Hematopoietic multipotent progenitor cell treated with erythropoietin and hydrocortisone succinate and interleukin-3 and kit ligand, for 4 days (in vitro differentiated cells): ENCODE measurements at places on chromosomes 16 and 17.

- peak; percentile 54 for DNase-seq
These were observed 565 bp downstream of the DDX52 start for GRCh38 chr17:37642681-37643080.

GRCh38 chr17:36765436-36766043 is 164.2 kb downstream of the MRM1 start:
- DNase-seq = no peak

DNA sequence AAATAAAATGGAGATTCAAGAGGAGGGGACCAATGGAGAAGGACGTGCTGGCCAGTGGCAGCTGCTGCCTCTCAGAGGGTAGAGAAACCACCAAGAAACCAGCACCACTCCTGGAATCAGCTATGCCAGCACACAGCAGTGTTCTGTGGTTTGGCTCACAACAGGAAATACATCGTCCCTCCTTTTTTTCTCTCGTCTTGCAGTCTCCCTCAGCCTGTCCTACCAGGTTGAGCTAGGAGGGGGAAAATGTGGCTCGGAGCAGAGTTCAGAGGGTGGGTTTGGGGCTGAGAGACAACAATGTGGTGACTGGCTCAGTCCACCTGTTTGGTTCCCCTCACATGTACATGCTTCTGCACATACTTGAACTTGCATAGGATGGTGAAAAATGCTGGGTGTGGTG is 19.9 kb upstream of the SLC16A5 start:
- peak; percentile 89 for DNase-seq

GRCh38 chr17:17907469-17907868 is 64.7 kb downstream of the TOM1L2 start:
- DNase-seq = no peak

DNA sequence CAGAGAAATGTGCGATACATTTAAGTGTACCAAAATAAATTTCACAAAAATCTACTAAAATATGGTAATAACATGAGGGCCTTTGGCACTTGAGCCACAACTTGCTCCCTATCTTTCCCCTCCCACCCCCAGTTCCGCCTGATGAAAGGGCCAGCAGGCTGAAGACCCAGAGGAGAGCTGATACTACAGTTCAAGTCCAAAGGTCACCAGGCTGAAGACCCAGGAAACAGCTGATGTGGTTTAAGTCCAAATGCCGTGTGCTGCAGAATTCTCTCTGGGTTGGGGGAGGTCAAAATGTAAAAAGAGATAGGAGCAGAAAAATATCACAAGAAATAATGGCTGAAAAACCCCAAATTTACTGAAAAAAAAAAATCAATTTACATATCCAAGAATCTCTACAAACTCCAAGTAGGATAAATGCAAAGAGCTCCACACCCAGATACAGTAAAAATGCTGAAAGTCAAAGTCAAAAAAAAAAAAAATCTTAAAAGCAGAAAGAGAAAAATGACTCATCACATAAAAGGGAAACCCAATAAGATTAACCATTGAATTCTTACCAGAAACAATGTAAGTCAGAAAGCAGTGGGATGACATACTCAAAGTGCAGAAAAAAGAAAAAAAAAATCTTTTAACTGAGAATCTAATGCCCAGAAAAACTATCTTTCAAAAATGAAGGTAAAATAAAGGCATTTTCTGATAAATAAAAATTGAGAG is 452.1 kb upstream of the ASIC2 start:
- no peak for DNase-seq

DNA sequence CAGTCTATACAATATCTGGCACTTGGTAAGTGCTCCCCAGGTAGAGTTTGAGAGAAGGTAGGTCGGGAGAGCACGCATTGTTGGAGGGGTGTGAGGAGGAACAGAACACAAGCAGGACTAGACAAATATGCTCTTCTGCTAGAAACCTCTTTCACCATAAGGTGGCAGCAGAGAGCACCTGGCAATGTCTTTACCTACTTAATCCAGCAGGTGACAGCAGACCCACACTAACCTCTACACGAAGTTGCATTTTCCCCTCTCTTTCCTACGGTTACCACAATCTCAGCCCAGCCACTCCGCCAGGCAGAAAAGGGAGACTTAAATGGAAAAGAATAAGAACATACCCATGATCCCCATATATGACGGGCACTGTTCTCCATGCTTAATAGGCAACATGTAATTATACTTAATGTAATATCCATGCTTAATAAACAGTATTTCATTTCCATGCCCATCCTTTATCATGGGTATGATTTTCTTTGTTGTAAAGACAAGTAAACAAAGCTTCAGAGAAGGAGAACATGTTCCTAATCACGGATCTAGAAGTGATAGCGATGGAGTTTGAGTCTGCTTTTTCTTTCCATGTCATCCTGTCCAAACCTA is 55.1 kb upstream of the CCL2 start:
- DNase-seq = peak; percentile 90
